D341Med (cell line): ENCODE measurements at places on chromosomes 1 and 21.

- no peak for DNase-seq
These were observed 93.8 kb downstream of the LAMC2 start for GRCh38 chr1:183279835-183280234.

- no peak for DNase-seq
These were observed 1.3 kb downstream of the PTPRC start for GRCh38 chr1:198640174-198640573.

- no peak for DNase-seq
These were observed 82.5 kb upstream of the MAP1LC3C start for GRCh38 chr1:242081446-242081845.

DNA sequence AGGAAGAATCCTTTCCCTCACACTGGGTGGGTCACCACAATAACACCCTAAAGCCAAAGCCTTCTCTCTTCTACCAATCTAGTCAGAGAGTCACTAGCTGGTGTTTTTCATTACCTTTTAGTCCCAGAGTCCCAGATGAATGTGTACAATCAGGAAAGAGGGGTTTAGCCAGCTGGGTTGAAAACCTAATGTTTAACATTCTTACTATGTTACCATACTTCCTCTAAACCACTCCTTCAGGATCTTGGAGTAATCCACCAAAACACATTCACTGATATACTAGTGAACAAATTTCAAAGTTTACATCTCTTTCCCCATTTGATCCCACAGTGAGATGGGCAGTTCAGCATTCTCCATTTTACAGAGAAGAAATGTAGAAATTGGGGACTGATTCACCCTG lies 9.7 kb downstream of the LPAR3 start:
- DNase-seq: no peak

GRCh38 chr1:163436140-163436812 lies 114.5 kb downstream of the NUF2 start:
- DNase-seq: no peak

GRCh38 chr21:14687268-14687625 lies 141.1 kb upstream of the SAMSN1 start:
- DNase-seq: no peak
